D721Med (cell line): ENCODE measurements at places on chromosomes 4 and X.

DNA sequence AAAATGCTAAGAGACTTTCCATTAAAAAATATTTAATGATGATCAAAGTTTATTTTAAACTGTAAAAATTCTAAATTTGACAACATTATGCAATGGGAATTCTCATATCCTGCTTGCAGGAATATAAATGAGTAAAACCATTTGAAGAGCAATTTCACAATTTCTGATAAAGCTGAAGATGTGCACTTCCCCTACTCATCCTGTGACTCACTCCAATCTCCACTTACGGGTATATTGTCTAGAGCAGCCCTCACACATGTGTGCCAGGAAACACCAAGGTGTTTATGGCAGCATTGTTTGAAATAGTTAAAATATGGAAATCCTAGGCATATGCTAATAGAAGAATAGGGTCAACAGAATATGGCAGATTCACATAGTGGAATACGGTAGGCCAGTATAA, 158.4 kb downstream of the PDHA2 start:
- DNase-seq, result no peak

DNA sequence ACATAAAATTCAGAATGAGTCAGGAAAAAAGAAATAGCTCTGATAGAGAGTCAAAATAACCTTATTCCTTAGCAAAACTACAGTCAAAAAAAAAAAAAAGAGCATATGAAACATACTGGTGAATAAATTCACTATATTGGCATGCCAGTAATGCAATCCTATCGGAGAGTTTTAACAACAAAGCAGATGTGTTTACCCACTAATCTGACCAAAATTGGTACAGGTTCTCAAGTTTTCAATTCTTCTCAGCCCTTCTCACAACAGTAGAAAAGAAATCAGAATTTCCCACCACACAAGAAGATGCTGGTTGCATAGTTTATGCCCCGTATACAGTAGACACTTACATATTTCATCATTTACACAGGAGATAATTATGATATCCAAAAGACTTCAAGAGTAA, 59.4 kb downstream of the LCORL start:
- no peak for DNase-seq

DNA sequence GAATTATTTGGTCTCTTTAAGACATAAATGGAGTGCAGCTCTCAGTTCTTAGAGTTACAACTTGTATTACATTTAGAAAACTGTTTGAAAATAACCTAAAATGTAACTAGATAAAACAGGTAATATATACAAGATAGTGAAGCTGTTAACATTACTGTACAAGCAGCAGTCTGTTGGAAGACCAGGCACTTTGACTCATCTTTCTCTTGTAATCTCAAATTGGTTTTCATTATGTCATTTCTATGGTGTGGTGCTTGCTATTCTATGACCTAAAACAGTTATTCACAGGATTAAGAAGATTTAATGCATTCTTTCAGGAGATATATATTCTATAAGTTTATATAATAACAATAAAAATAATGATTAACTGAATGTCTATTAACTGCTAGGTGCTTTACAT, 282.5 kb upstream of the PITX2 start:
- no peak for DNase-seq

GRCh38 chr4:158799013-158799770, 30.4 kb downstream of the FNIP2 start:
- DNase-seq, result no peak

DNA sequence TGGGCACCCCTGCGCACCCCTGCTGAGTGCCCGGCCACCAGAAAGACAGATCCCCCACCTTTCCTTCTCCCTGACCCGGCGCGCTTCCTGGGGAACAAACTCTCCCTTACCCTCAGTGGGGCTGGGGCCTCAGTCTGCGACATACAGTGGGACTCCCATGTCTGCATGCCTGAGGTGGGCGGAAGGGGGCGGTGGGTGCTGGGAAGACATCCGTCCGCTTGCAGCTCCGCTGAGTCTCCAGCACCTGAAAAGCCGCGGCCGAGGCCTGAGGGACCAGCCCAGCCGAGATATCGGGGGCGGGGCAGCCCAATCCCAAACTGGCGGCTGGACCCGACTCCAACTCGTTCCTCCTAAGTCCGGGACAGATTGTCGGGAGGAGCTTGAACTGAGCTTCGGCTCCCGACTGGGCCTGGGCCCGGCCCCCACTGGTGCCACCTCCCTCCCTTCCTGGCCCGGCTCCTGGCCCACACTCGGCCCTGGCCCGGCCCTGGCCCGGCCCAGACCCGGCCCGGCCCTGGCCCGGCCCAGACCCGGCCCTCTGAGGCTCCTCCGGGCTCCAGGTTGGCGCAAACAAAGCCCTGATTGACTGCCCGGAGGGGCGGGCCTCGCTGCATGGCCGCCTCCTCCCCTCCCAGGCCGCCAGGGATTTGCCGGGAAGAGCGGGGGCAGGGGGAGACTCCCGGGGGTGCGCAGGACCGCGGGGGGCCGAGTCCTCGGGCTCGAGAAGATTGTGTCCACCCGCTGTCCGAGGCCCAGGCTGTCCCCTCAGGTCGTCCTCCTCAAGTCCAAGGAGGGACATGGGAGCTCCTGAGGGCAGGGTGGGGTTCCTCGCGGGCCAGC, 877 bp upstream of the SLC16A2 start:
- DNase-seq, result no peak

DNA sequence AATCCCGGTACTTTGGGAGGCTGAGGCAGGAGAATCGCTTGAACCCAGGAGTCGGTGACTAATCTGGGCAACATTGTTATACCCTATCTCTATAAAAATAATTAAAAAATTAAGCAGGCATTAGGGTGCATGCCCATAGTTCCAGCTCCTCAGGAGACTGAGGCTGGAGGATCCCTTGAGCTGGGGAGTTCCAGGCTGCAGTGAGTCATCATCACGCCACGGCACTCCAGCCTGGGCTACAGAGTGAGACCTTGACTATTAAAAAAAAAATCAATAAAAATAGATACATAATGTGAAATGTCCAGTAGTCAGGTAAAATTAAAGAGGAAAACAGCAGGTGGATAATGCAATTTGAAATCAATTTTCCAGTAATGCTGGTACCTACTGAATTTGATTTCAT, 14.6 kb downstream of the ADGRL3 start:
- no peak for DNase-seq

DNA sequence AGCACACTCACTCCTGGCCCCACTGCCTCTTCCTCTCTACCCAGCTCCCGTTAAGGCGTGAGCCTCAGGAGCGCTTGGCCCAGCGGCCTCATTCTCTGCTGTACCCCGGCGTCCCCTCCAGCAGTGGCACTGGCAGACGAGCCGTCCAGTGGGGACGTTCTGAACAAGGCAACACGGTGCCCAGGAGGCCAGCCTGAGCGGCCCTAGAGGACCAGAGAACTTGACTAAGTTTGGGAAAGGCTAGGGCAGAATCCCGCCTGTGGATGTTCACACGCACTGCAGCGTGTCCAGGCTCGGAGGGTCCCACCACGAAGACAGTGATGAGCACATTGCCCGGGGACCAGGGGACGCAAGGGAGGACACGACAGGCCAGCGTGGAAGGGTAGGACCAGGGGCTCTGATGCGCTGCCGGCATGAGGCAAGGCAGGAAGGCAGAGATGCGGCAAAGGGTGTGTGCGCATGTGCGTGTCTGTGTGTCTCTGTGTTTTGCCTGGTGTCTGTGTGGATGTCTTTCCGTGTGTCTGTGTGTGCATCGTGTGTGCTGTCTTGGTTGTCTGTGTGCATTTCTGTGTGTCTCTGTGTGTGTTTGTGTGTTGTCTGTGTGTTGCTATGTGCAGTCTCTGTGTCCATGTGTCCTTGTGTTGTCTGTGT, 89.4 kb downstream of the ABLIM2 start:
- DNase-seq, result no peak

DNA sequence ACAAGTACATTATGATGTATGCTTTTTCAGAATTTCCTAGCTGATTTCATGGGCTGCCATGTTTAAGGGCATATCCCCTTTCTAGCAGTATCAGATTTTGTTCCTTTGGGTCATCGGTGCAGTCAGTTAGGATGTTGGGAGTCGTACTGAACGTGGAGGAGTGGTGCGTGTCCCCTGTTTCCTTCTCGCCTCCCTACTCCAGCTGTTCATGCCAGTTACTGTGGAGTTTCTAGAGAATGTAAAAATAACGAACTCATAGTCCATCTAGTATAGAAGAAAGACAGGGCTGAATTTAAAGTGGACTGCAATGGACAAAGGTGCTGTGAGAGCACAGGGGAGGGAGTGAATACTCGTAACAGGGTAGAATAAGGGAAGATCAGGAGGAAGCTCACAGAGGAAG, 111.3 kb downstream of the CEP135 start:
- no peak for DNase-seq

- DNase-seq, result no peak
Measured at GRCh38 chrX:12425496-12425895, 287.2 kb downstream of the FRMPD4 start.

- DNase-seq, result no peak
Measured at GRCh38 chr4:137968956-137969678, 273.0 kb downstream of the SLC7A11 start.

- no peak for DNase-seq
Measured at GRCh38 chr4:84530454-84530853, 31.4 kb upstream of the NKX6-1 start.

- no peak for DNase-seq
Measured at GRCh38 chr4:118372251-118372650, 19.4 kb upstream of the PRSS12 start.

DNA sequence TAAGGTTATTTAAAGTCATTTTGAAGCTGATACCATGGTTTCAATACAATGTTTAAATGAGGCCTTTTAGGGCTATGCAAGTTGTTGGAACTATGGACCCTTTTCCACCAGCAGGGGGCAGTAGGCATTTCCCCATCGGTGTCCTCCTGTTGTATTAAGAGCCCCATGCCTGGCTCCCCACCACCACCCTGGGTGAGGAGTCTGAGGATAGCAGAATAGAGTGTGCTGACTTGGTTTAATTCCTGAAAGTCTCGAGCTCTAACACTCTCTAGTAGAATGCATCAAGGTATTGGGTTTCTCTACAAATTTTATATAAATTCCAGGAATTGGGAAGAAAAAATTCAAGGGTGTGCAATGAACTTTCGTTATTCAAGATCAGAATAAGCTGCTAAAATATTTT, 234.8 kb upstream of the JADE1 start:
- DNase-seq, result no peak
